ENCODE measurements at places on chromosomes 7 and 10.

DNA sequence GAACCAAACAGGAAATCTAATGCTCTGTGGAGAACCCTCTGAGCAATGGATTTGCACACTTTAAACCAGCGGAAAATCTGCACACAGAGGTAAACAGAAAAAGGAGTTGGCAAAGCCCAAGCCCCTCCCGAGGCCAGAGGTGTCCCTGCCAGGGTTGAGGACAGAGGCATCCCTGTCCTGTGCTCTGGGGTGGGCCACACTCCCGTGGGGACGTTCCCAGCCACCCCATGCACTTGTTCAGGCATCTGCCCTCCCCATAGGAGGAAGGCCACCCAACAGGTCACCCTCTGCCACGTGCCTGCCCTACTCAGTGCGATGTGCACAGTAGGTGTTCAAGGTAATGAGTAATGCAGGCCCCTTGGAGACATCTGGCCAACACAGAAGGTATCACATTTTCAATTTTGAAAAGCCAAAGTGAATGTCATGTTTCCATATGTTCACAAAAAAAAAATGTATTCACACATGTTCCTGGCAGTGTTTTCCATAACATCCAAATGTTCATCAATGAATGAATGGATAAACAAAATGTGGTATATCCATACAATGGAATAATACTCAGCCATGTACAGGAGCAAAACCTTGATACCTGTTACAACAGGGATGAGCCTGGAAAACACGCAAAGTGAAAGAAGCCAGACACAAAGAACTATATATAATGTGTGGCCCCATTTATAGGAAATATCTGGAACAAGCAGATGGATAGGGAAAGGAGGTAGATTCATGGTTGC lies 108.1 kb downstream of the EBF3 start:
- no peak for DNase-seq

GRCh38 chr7:150831851-150832250 lies 20.5 kb upstream of the AOC1 start:
- DNase-seq, result no peak

DNA sequence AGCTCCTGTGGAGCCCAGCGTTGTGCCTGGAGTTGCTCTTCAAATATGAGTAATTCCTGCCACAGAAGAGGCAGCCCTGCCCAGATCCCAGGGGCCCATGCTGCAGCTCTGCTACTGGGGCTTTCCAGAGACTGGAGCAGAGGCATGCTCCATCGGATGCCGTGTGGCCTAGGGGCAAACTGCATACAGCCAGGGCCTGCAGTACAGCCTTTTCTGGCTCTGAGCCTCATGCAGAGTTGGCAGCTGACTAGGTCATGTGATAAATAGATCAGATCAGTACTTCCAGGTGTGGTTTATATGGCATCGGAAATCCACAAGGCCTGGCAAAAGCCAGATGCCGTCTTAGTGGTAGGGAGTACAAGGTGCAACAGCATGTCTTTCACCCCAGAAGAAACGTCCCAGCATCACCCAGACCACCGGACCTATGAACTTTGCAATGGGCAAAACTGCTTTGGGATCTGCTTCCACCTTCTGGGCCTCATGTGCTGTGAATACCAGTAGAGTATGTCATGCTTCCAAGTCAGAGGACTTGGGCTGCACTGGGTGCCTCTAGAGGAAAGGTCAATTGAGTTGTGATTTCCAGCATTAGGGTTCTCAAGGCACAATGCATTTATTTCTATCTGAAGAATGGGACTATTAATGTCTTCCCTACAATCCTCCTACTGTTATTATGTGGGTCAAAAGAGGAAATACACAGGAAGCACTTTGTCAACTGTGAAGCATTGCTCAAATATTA lies 250.7 kb upstream of the ZNF32 start:
- no peak for DNase-seq

DNA sequence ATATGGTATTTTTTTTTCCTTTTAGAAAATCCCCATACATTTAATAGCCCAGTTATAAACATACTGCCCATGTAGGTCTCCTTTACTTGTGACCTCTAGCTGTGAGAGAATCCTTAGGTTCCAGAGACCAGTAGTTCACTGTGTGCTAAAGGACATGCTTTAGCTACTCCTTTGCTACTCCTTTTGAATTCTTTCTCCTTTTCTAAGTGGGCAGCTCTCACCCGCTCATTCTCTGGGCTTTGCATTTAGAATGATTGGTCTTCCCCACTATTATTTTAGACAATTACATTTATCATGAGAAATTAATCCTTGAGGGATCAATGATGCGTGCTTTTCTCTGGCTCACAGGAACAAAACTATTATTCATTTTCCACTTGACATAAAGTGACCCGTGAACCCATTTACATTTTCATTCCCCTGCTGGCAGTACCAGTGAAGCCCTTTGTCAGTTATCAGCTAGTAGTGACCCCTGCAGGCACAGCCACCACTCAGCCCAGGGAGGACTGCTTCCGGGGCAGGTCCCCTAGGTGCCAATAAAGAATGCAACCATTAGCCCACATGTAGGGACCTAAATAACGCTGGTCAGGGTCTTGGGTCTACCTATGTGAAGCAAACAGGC lies 844.3 kb downstream of the CNTNAP2 start:
- no peak for DNase-seq

GRCh38 chr7:4071370-4072058 lies 610.6 kb upstream of the FOXK1 start:
- no peak for DNase-seq

DNA sequence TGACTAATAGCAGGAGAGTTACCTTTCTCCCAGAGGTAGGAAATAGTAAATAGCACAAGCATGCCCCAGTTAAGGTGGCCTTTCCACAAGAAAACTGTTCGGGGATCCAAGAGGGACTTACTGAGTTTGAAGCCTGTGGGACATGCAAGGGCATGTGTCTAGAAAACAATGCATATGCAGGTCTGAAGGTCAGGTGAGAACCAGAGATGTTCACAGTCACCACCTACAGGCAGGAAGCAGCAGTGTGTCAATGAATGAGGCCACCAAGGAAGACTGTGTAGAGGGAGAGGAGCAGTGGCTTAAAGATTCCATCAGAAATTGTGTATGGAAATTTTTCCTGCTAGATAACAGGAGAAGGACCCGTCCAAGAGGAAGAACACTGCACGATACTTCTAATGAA lies 66.0 kb downstream of the CALD1 start:
- DNase-seq, result no peak

- DNase-seq, result no peak
Measured at GRCh38 chr7:67566101-67566500, 569.5 kb downstream of the TYW1 start.

DNA sequence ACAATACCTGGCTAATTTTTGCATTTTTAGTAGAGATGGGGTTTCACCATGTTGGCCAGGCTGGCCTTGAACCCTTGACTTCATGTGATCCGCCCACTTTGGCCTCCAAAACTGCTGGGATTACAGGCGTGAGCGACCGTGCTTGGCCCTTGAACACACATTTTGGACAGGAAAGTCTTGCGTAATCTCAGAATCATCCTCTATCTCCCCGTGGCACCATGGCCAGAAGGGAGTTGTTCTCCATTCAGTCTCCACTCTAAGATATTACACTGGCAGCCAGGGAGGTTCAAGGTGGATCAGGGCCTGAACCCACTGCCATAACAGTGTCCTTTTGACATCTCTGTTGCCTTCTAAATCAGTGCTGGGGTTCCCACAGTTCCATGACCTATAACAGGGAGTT lies 29.2 kb upstream of the GALNTL5 start:
- DNase-seq, result no peak

- no peak for DNase-seq
Measured at GRCh38 chr7:39637400-39637799, 14.0 kb downstream of the RALA start.

DNA sequence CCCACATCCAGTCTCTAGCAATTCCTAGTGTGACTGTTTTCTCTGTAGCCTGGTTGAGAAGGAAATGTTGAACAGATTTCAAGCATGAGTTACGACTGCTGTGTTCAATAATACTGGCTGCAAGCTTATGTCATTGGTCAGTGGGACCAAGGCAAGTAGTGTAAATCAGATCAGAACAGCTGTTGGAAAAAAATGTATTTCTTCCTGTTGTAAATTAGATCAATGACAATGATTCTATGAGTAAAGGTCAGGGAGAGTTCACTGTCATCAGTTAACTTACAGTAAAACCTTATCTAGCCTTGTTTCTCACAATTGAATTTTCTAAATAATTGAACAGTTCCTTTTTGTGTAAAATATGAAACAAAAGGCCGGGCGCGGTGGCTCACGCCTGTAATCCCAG lies 6.7 kb downstream of the OTUD1 start:
- DNase-seq, result no peak

GRCh38 chr7:143884969-143885559 lies 16.9 kb downstream of the TCAF1 start:
- no peak for DNase-seq

DNA sequence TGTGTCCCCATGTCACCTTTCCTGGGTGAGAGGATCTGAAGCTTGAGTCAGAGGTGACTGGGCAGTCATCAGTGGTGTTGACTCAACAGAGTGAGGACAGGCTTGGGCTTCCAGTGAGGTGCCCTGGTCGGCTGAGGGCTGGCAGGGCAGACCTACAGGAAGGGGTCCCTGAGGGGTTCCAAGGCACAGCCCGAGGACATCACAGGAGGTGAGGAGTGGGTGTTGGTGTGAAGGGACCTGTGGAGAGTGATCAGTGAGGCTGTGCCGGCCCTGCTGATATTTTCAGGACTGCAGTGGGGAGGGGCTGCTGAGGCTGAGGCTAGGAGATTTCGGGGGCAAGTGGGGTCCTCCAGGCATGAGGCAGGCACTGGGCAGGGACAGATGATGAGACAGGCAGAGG lies 545.5 kb downstream of the TCERG1L start:
- no peak for DNase-seq

DNA sequence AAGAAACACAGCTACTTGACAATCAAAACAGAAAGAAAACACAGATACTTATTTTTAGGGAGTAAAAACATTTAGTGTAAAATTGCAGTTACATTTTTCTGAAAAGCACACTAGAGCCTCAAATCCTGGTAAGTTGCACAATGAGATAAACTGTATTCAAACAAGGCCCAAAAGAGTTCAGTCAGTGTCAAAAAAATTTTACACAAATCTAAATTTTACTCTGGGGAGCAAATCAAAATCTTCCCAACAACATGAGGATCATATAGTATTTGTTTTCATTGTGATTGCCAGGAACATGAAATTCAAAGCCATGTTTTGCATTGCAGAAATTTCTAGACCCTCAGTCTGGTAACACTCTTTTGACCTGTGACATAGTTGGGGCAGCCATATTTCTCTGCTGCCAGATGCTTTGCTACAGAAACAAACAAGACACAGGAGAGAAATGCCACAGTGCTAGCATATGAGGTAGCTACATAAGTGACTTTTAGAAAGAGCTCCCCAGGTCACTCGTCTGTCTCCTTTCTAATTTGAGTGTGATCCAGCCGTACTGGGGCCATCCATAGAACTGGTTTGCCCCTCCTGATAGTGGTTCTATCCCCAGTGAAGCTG lies 49.6 kb downstream of the PDE1C start:
- DNase-seq, result no peak

DNA sequence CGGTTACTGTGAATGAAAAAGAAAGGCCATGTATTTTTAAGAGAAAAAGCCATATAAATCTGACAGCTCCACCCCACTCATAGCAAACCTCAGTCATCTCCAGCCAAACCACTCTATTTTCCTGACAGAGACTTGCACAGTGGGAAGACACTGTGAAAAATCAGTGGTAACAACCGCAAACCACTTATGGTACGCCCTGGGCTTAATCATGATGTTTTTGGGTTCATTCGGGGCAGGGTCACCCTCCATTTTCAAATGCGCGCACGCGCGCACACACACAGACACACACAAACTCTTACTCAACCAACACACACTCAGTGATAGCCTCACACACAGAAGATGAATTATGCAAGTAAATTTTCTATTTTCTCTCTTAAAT lies 82.1 kb upstream of the HPS1 start:
- no peak for DNase-seq

DNA sequence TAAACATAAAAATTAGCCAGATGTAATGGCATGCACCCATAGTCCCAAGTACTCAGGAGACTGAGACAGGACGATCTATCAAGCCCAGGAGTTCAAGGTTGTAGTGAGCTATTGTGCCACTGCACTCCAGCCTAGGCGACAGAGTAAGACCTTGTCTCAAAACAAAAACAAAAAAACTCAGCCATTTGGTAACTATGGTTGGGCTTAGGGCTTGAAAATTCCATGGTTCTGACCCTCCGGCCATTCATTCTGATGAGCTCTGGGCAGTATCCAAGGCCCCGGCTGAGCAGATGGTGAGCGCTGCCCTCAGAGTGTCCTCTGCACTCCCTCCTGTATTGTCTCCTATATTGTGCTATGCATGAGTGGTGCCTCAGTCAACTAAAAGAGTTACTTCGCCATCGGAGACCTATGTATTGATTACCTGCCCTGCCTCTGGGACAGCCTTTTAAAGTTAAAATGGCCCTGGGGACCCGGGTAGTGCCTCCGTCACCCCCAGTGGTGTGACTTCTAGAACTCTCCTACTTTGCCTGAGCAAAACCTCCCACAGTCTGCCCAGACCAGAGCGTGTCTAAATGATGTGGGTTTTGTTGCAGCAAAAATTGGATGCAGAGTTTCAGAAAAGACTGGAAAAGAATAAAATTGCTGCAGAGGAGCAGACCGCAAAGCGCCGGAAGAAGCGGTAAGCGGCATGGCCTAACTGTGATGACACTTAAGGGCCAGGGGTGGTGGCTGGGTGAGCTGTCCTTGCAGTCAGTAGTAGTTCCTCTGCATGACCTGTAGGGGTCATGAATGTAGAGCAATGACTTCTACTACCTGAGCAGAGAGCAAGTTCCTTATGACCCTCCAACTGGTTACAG lies 8.1 kb downstream of the PRKRIP1 start:
- DNase-seq, result no peak

- no peak for DNase-seq
Measured at GRCh38 chr7:106793015-106793975, 71.8 kb upstream of the PIK3CG start.

- no peak for DNase-seq
Measured at GRCh38 chr10:95865814-95866466, 41.8 kb upstream of the CC2D2B start.

- DNase-seq, result no peak
Measured at GRCh38 chr7:138608275-138608674, 92.9 kb downstream of the SVOPL start.

GRCh38 chr7:27714831-27715444 lies 25.0 kb upstream of the TAX1BP1 start:
- DNase-seq, result no peak

DNA sequence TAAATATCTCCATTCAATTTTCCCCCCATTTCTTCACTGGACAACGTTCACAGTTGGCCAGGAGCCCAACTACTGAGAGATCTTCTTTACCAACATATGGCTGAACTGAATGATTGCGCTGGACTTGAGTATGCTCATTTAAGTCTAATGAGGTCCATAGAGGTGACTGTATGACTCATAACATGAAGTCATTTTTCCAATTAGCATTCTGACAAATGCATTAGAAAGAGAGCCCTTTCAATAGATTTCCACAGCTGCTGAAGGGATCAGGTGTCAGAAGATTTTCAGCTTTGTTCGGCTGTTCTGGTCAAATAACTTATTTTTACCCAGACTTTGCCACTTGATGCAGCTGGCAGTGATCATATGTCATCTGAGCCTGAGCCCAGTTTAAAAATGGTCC lies 438.0 kb downstream of the ETV1 start:
- no peak for DNase-seq

Data from stimulated activated CD8-positive, alpha-beta memory T cell treated with anti-CD3 and anti-CD28 coated beads, Interleukin-15, amount 100 ng/mL, for 24 hours (primary cell).